ENCODE measurements at places on chromosomes 12 and 14.

DNA sequence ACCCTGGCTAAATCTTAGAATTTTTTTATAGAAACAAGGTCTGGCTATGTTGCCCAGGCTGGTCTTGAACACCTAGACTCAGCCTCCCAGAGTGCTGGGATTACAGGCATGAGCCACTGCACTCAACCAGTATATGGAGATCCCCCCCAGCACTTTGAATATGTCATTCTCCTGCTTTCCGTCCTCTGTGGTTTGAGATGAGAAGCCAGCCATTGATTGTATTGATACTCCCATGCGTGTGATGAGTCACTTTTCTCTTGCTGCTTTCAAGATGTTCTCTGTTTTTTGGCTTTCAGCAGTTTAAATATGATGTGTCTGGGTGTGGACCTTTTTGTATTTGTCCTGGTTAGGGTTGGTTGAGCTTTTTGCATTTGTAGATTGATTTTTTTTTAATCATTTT is 75.2 kb upstream of the DNM1L start:
- DNase-seq: no peak

GRCh38 chr14:94356379-94357056 is 31.9 kb downstream of the SERPINA1 start:
- no peak for DNase-seq

DNA sequence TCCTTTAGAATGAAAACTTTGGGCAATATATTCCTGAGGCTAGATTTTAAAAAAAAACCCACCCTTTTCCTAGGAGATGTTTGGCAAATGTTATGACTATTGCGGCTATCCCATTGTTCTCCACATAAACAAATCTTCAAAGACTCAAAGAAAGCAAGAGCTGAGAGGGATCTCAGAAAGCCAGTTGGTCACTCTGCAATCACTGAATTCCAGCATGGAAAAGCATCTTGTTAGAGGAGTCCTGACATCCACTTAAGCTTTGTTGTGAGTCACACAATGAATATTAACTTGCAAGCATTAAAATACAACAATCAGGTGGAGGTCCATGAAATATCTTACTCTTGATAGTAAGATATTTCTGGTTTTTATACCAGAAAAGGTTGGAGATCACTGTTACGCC is 11.0 kb upstream of the PTPRB start:
- DNase-seq: no peak

DNA sequence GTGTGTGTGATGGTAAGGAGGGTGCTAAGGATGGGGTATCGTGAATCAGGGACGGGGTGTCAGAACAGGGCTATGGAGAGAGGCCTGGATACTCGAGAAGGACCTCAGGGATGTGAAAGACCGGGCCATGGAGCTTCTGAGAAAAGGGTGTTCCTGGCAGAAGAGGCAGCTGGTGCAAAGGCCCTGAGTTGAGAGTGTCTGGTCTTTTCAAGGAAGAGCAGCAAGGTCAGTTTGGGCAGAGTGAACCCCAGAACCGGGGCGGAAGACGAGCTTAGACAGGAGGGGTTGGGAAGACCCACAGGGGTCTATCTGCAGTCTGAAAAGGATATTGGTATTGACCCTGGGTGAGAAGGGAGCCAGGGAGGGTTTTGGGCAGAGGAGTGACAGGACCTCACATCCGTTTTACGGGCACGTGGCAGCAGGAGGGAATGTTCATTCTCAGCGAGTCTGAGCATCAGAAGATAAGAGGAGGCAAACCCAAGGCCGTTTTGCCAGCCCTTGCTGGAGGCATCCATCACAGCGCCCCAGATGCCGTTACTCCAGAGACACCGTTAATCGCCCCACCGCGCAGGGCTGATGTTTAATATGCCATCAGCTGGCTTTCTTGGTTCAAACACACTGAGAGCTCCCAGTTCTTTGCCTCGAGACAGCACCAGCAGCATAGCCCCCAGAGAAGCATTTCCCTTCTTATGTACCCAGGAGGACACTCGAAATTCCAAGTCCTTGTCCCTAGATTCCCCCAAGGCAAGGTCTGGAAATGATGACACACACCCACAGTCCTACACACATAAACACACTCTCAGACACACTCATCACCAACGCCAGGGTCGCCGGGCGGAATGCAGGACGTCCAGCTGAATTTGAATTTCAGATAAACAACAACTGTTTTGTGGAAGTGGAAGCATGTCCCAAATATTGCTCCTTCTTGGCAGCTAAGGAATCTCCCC is 41.4 kb upstream of the EML1 start:
- DNase-seq: peak; percentile 11

- no peak for DNase-seq
These were observed 3.0 kb downstream of the E2F7 start for GRCh38 chr12:77062396-77062795.

DNA sequence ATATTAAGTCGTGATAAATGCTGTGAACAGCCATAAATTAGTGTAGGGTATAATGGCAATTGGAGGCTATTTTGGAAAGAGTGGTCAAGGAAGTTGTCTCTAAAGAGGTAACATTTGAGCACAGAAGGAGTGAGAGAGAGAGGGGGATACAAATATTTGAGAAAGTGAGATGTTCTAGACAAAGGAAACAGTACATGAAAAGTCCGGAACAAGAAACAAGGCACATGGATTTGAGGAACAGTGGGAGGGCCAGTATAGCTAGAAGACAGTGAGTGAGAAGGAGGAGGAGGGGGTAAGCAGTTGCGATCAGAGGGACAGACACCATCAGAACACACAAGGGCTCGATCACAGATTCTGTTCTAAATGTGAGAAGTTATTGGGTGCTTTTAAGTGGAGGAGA is 20.1 kb upstream of the RNASE12 start:
- no peak for DNase-seq

DNA sequence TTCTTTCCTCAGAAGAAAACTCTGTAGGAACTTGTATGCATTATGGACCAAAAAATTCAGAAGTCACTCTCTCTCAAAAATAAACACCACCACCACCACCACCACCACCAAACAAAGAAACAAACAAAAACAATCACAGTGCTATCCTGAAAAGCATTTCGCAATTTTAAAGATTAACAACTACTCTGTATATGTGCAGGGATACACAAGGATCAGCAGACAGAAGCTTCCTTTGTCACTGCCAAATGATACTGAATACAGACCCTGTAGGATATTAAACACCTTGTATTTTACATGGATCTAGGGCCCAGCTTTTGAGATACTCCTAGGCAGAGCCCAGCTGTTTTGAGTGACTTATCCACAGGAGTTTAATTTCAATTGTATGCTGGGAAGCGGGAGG is 31.7 kb downstream of the ATP2B1 start:
- no peak for DNase-seq

DNA sequence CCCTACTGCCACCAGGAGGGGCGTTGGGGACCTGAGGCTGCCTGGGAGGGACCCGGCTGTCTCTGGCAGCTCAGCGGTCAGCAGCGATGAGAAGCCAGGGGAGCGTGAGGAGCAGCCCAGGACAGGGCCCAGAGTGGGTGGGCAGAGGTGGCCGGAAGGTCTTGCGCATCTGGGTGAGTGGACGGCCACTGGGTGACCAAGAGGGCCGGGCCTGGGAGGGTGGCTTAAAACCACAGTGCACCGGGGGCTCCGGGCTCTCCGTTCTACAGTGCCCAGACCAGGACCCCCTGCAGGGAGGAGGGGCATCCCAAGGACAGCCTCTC is 10.0 kb downstream of the INF2 start:
- DNase-seq: no peak

DNA sequence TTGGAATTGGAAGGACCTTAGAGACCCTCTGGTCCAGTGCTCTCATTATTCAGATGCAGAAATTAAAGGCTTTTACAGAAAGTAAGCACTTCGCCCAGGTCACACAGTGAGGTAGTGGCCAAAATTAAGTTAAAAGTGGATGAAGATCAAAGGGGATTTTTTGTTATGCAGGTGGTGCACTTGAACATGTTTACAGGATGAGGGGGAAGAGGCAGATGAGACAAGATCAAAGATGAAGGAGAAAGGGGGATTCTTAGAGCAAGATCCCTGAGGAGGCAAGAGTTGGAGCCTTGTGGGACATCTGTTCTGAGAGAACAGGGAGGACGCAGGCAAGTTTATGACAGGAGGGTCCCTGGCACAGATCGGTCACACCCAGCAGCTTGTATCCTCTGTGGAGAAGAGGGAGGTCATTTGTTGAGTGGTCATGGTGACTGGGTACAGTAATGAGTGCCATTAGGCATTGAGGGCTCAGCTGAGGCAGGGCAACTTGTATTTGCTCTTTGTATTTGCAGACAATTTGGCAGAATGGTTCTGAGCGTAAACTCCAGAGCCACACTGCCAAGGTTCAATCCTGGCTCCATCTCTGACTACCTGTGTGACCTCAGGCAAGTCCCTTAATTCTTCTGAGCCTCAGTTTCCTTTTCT is 84.0 kb downstream of the BORCS5 start:
- DNase-seq: no peak

DNA sequence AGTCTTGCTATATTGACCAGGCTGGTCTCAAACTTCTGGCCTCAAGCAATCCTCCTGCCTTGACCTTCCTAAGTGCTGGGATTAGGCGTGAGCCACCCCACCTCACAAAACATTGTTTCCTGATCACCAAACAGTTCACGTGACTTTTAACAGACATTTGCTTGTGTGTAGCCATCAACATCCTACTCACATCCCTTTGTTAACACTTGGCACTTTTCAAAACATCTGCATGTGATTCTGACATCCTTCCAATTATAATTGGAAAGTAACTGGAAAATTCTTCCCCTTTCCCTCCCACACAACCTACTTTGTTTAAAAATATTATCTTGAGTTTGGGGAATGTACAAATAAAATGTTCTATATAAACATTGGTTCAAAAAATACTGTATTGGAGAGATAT is 317.9 kb downstream of the PCNX1 start:
- no peak for DNase-seq

GRCh38 chr12:40063414-40063813 is 42.5 kb downstream of the SLC2A13 start:
- DNase-seq: no peak

GRCh38 chr14:103433916-103434563 is 48.8 kb downstream of the MARK3 start:
- no peak for DNase-seq

GRCh38 chr14:105258846-105259245 is 10.5 kb downstream of the BTBD6 start:
- no peak for DNase-seq

DNA sequence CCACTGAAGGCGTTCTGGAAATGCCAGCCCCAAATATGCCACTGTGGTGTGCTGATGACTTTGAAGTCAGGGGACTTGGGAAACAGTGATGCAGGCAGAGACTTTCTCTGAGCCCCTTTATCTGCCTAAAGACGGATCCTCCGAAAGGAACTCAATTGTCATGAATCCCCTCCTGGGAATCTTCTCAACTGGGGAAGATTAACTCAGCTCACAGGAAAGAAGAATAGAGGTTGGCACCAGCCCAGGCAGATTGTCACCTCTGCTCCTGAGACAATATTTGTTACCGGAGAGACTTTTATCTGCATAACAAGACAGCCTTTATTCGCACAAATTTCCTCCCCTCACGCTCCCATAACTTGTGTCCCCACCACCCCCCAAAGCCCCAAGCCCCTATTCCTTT is 414.4 kb downstream of the FUT8 start:
- no peak for DNase-seq

DNA sequence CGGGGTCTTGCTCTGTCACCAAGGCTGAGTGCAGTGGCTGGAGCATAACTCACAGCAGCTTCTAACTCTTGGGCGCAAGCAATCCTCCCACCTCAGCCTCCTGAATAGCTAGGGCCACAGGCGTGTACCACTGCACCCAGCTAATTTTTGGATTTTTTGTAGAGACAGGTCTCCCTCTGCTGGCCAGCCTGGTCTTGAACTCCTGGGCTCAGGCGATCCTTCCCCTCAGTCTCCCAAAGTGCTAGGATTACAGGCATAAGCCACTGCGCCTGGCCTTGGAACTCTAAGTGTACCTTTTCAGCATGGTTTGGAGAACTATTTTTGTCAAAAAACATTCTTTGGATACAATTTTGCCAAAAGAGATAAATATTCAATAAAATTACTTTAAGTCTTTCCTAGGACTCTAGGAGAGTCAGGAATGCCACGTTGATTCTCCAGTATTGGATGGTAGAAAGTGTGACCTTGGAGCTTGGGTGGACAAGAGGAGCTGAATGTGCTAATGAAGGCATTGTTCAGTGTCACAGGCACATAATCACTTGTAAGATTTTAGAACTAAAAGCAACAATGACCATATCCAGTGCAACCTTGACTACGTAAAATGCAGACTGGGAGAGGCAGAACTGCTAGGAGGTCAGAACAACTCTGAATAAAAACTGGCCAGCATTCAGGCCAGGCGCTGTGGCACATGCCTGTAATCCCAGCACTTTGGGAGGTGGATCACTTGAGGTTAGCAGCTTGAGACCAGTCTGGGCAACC is 2.8 kb downstream of the SRSF9 start:
- DNase-seq: no peak

GRCh38 chr14:57168138-57168679 is 100.5 kb downstream of the EXOC5 start:
- no peak for DNase-seq

- DNase-seq: no peak
These were observed 54.9 kb downstream of the SPATS2 start for GRCh38 chr12:49422114-49422513.

- DNase-seq: no peak
These were observed 6.3 kb downstream of the ZFP36L1 start for GRCh38 chr14:68786491-68787091.

DNA sequence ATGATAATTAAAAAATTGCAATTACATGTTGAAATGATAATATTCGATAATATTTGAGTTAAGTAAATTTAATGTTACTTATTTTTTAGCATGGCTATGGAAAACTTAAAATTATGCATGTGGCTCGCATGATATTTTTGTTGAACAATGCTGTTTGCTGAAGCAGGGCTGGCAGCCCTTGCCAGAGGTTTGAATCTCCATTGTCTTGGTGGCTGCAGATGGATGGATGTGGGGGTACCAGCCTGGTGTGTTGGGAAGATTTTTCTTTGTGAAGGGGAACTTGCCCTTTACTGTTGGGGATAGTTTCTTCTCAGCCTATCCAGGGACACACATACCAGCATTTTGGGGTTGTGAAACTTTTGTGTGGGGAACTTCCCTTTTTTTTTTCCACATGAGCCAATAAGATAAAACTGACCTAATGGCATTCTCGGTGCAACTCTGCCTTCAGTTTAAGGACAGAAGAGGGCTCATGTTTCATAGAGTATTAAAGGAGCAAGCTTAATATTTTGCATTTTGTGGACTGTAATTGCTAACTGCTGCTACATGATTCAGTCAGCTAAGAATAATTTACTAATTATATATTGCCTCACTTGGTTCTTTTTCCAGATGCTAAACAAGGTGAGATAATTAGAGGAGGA is 8.8 kb downstream of the RASSF3 start:
- DNase-seq: no peak

GRCh38 chr12:112891093-112892024 is 15.4 kb upstream of the OAS1 start:
- no peak for DNase-seq

GRCh38 chr12:19388131-19388549 is 51.2 kb upstream of the AEBP2 start:
- no peak for DNase-seq

DNA sequence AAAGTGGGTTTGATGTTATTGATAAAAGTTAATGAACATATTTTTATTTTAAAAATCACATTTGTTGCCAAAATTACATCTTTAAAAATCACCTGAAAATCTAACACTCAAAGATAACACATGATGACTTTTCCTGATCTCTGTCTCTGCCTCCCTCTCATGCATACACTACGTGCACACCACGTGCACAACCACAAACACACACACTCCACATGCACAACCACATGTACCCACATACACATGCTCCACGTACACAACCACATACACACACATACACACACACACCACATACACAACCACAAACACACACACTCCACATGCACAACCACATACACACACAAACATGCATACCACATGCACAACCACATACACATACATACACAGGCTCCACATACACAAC is 61.8 kb upstream of the TMEM132C start:
- no peak for DNase-seq
